Choroid plexus epithelial cell (primary cell): ENCODE measurements at places on chromosomes 3 and 15.

DNA sequence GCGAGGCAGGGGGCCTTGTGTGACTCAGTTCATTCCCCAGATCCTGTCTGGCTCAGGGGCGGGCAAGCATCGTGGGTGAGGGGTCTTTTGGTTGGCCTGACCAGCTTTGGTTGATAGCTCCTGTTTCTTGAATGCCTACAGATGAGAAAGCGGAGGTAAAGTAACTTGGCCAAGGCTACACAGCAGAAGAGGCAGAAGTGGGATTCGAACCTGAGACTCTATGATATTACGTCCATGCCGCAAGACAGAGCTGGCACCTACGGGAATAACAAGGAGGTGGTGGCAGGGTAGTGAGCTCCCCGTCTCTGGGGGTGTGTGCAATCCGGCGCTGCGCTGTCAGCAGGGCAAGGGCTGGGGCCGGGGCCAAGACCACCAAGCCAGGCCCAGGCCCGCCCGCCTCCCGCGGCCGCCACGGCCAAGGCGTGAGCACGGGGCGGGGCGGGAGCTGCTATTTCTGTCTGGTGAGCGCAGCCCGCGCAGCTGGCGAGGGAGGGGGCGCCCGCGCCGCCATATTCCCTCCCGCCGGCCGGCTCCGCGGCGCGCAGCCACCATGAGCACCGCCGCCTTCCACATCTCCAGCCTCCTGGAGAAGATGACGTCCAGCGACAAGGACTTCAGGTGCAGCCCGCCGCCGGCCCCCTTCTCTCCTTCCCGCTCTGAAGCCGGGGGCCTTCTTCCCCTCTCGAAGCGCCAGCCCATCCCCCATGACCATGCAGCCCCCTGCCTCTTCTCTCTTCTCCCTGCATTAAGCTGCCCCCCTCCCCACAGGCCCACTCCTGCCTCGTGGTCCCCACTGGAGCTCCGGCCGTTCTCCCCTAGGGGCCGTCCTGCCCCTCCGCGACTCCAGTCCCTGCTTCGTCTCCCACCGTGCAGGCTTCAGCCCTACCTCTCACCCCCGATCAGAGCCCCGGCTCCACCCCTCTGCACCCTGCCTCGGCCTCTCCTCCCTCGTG is at the start of gene CAND2:
Gene CAND2 (plus strand): TSS at position 510 of the 953 bp plus-strand sequence. CDS start 41 bp downstream, at position 551.
- peak; percentile 37 for DNase-seq

GRCh38 chr3:8368598-8368997 is 133.0 kb upstream of the LMCD1 start:
- DNase-seq, result no peak

- DNase-seq, result peak; percentile 94
Measured at GRCh38 chr15:68256675-68257450, 20.7 kb upstream of the FEM1B start.

- no peak for DNase-seq
Measured at GRCh38 chr3:123608263-123608937, 23.5 kb upstream of the HACD2 start.

GRCh38 chr15:41429003-41429890 is 12.4 kb downstream of the RTF1 start:
- peak; percentile 38 for DNase-seq

DNA sequence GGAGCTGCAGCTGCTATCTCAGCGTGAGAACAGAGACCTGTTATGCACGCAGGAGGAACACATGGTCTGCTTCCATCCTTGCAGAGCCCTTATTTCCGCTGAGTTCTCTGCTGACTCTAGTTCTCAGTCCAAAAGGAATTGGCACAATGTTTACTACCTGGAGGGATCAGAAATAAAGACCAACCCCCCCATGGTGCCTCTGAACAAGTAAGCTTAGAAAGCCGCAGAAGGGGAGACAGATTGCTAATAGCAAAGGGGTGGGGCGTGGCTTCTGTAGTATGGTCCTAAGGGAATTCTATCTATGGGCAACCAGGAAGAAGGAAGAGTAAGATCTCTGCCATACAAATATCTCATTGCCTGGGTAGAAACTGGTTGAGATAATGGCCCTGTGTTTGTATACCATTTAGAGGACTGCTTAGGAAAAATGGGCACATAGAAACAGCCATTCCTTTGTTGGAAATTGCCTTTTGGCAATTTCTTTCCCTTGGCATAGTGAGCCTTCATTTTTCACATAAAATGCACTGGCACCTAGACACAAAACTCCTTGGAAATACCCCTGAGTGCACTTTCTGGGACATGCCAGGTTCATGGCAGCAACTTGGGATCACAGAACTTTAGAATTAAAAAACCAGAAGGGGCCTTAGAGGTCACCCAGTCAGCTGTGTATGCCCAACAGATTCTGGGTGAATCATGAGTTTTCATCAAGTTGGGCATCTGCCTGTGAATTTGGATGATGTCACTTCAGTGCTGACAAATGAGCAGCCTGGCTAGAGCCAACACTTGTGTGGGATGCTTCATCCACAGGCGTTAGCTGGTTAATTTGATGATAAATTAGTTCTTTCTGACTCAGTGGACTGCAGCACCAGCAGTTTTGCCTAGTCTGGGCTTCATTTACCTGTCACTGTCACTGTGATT is 57.4 kb upstream of the STXBP5L start:
- DNase-seq, result no peak

- no peak for DNase-seq
Measured at GRCh38 chr3:66303491-66303901, 82.7 kb downstream of the SLC25A26 start.

GRCh38 chr15:78810362-78811123 is 721 bp downstream of the ADAMTS7 start:
- peak; percentile 44 for DNase-seq

- DNase-seq, result no peak
Measured at GRCh38 chr15:28271697-28272260, 50.2 kb downstream of the HERC2 start.

GRCh38 chr3:44918087-44918486 is 43.7 kb downstream of the TGM4 start:
- no peak for DNase-seq

GRCh38 chr3:27535809-27536392 is 51.7 kb upstream of the SLC4A7 start:
- DNase-seq, result no peak

DNA sequence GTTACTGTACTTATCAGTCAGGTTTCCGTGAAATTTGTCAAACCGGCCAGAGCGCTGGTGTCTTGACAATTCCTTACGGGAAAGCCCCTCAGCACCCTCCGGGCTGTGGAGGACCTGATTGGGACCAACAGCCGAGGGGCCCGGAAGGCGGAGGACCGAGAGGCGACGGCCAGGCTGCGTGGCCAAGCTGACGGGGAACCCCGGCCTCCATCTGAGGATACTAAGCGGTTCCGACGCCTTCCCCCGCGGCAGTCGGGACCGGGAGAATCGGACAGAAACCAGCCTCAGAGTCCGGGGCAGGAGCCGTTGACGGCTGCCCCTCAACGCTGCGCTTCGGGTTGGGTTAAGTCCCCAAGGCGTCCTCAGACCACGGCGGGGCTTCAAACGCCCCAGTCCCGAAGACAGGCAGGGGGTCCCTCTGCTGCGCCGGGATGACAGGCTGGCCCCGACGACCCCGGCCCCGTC is 499 bp downstream of the ALDH1A2 start:
- DNase-seq, result no peak
